Hematopoietic multipotent progenitor cell treated with erythropoietin and hydrocortisone succinate and interleukin-3 and kit ligand, for 8 days (in vitro differentiated cells): ENCODE measurements at places on chromosomes 6 and 20.

DNA sequence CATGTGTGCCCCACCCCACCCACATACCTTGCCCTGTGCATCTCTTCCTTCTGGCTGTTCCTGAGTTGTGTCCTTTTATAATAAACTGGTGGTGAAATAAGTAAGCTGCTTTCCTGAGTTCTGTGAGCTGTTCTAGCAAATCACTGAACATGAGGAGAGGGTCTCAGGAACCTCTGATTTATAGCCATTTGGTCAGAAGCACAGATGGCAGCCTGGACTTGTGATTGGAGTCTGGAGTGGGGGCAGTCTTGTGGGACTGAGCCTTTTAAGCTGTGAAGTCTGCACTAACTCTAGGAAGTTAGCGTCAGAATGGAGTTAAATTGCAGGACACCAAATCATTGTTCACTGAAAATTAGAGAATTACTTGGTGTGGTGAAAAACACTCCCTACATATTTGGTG is 245.4 kb downstream of the LRFN2 start:
- no peak for DNase-seq

DNA sequence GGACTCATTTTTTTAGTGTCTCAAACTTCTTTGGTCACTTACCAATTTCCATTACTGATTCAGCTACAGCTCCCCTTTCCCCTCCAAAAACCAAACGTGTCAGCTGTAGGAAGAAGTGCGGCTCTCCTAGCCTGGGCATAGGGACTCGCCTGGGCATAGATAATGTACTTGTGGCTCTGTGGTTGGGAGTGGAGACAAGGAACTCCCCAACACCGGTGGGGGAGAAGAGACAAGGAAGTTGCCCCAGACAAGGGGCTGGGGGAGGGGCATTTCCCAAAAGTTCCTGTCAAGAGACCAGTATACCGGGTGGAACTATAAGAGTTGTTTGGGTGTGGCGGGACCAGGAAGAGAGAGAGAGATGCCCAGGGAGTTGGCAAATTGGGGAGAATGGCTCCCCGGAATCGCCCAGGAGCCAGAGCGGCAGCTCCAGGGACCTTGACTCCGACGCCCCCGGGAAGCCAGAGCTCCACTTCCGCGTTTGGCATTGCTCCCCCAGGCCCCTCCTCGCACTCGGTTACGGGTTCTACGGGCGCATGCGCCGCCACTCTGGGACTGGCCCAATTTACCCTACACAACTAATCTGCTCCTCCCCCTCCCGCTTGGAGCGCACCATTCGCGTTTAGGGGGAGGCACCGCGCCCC is 871 bp upstream of the ZFAND3 start:
- DNase-seq: peak; percentile 97

GRCh38 chr6:16508959-16509358 is 252.3 kb downstream of the ATXN1 start:
- DNase-seq: no peak

GRCh38 chr20:25178563-25179438 is 16.7 kb upstream of the ENTPD6 start:
- DNase-seq: peak; percentile 55

DNA sequence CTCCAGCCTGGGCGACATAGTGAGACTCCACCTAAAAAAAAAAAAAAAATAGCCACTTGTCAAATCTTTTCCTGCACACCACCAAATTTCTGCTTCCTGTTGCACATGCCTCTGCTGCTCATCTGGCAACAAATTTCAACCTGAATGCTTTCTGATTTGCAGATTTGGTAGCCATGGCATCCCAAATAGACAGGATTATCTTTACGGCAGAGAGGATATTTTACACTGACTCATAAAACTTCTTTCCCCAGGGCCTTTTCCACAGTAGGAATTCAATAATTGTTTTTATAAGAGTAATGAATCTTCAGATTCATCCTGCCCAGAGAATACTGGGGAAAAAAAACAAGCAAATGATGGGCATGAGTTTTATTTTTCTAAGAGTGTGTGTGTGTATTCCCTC is 264.6 kb downstream of the FRK start:
- DNase-seq: no peak

- DNase-seq: no peak
These were observed 296.8 kb upstream of the RSPO3 start for GRCh38 chr6:126821706-126822105.

GRCh38 chr20:19498756-19499155 is 259.3 kb upstream of the RIN2 start:
- DNase-seq: no peak

- DNase-seq: no peak
These were observed 110.1 kb downstream of the MAFB start for GRCh38 chr20:40578961-40579360.

DNA sequence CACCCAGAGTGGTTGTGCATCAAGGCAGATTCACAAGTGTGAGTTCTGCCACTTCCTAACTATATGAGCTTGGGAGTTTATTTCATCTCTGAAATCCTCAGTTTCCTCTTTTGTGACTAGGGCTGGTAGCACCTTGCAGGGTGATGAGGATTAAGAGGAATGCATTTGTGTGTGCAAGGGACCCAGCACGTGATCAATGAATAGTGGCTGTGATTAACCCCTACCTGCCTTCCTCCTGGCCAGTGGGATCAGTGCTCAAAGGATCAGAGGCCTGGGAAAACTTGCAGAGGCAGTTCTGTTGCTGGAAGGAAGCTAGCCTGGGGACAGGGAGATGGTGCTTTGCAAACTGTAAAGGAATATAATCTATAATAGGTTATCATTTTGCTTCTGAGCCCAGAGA is 7.3 kb downstream of the SDC4 start:
- DNase-seq: no peak

DNA sequence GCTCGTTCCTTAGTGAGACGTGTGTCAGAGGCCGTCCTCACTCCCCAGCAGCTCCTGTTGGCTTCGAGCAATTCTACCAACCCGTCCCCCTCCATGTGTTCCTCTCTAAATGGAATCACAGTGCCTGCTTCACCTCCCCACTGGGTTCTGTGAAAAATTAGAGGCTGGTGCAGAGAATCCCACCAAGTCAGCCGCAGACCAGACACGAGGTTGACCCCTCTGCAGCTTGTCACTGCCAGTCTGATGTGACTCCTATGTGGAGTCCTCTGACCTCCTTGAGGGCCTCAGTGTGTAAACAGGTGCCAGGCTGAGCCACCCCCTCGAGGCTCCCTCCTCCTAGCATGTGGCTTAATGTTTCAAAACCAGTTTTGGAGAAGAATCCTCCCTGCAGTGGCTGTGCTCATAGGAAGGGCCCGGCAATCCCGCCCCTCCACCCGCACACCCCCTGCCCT is 12.6 kb upstream of the IRF4 start:
- DNase-seq: no peak

DNA sequence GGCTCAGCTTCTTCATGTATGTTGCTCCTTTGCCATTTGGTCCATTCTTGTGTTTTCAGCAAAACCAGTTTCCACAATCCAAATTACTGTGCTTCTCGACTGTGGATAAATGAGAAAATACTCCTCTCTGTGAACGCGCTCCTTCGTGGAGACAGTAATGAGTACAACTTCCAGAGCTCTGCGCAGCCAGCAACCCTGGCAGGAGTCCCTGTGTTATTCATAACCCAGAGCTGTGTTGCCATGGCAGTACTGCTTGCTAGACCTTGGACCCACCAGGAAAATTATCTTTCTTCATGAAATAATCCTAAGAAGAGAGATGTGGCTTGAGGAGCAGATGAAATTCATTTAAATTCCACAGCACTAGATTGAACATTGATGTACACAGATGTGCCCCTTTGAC is 73.7 kb downstream of the SLC22A3 start:
- DNase-seq: no peak

DNA sequence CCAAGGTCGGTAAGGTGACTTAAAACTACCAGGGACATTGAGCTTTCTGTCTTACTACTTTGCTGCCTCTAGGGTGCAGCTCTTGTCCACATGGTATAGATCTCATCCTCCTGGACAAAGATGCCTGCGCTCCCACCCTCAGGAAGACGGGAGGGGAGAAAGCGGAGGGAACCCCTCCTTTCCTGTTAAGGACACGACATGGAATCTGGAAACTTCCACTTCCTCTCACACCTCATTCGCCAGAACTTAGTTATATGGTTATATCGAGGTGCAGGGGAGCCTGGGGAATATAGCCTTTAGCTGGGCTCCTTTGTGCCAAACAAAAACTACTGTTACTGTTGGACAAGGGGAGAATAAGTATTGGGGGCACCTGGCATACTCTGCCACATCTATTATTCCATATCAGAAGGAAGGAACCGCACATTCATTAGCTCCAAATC is 224.3 kb upstream of the TSHZ2 start:
- DNase-seq: no peak

GRCh38 chr6:28664870-28665396 is 139.3 kb downstream of the GPX5 start:
- DNase-seq: no peak
